Gastrocnemius medialis (tissue), 4 donors: ENCODE measurements at places on chromosomes 16 and 17. TPM values are rescaled to one million over a fixed set of nuclear protein-coding genes. Genes with fewer than 3 reads are reported as not detected.

The SECTM1 gene
- 3.3 TPM for total RNA-seq

DNA sequence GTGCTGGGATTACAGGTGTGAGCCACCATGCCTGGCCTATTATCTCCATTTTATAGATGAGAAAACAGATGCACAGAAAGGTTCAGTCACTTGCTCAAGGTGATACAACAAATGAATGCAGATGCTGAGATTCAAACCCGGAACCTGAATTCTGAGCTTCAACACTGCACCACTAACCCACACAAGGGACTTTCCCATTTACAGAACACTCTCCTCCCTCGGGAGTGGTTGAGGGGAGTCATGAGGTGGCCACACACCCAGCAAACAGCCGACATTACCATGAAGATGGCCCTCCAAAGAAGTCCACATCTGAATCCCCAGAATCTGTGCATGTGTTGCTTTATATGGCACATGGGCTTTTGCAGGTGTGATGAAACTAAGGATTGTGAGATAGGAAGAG lies 9.1 kb downstream of the BCL7C start:
- no peak for DNase-seq

DNA sequence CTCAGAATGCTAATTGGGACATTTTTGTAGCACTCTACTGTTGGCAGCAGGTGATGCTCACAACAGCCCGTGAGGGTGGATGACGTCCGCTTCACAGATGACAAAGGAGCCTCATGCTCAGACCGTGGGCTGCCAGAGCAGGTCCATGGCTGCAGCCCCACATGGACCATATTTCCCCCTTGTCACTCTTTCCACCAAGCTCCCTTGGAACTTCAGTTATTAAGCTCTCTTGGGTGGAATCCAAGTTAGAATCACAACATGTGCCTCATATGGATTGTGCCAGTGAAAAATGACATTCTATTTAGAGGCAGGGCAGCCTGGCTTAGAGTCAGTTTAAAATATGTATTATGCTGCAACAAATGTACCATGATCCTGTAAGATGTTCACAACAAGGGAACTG lies 33.2 kb upstream of the STH start:
- no peak for DNase-seq

The FBXL16 gene
- not detected for total RNA-seq

GRCh38 chr16:381789-382717 lies at the start of gene PGAP6:
PGAP6 (minus strand) TSS chr16:381978; CDS start chr16:381821, 157 bp downstream.
- peak; percentile 66 for DNase-seq

- no peak for DNase-seq
These were observed 2.4 kb downstream of the SKAP1 start for GRCh38 chr17:48427598-48427997.

The PMP22 gene
- total RNA-seq = 227 TPM

The SLC4A1 gene
- total RNA-seq = 0.20 TPM

GRCh38 chr17:59397316-59398073 lies 66.0 kb downstream of the YPEL2 start:
- DNase-seq = no peak

The TNP2 gene
- not detected for total RNA-seq

The SLC47A1 gene
- total RNA-seq = 146 TPM

DNA sequence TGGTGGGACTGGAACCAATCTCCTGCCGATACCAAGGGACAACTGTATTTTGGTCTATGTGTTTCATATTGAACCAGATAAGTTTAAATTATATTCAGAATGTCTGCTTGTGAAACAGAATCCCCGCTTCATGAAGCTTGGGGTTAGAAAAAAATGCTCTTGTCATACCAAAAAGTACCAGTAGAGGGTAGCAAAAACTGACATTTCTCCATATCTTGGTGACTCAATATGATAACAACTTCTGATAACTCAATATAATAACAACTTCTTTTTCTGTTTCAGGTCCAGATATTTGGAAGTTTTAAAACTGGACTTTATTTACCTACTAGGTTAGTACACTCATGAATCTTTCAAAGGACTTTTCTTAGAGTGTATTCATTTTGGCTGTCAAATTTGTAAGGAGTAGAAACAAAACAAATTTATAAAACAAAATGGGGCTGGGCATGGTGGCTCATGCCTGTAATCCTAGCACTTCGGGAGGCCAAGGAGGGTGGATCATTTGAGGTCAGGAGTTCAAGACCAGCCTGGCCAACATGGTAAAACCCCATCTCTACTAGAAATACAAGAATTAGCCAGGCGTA lies 52.3 kb upstream of the ADCY7 start:
- DNase-seq = no peak

The SLC6A2 gene
- total RNA-seq = not detected

GRCh38 chr17:8522577-8522976 lies 86.9 kb downstream of the NDEL1 start:
- DNase-seq = no peak

The TNFRSF17 gene
- total RNA-seq = not detected

- no peak for DNase-seq
These were observed 43.9 kb downstream of the TRARG1 start for GRCh38 chr17:1323336-1323735.
